ENCODE measurements at places on chromosomes 4 and X. TPM values are rescaled to one million over a fixed set of nuclear protein-coding genes. Genes with fewer than 3 reads are reported as not detected.

Gene VEGFD
- not detected for total RNA-seq

Gene RRH
- total RNA-seq: not detected

GRCh38 chr4:13615161-13615560, 12.4 kb downstream of the BOD1L1 start:
- peaks cover 41% of the 10 kb centered on the region for H3K36me3 ChIP-seq
- H3K27ac ChIP-seq: no peak overlapping the region
- peaks cover 15% of the 10 kb centered on the region for H3K4me1 ChIP-seq
- H3K4me3 ChIP-seq: no peak overlapping the region
- no peaks in the 10 kb centered on the region for H3K27me3 ChIP-seq
- no peak for DNase-seq

GRCh38 chrX:43882294-43882681, at the start of gene MAOB:
MAOB (minus strand) TSS chrX:43882450; CDS start chrX:43882299, 151 bp downstream.
- no peak within 1 kb of the TSS for H3K27ac ChIP-seq
- peak; percentile 42 for DNase-seq
- H3K4me3 ChIP-seq: peak within 1 kb of the TSS; percentile 59
- no peaks in the 10 kb centered on the region for H3K36me3 ChIP-seq
- peaks cover 28% of the 10 kb centered on the region for H3K27me3 ChIP-seq

- peaks cover 12% of the 10 kb centered on the region for H3K4me1 ChIP-seq
- no peak overlapping the region for H3K4me3 ChIP-seq
- H3K27me3 ChIP-seq: no peaks in the 10 kb centered on the region
- no peaks in the 10 kb centered on the region for H3K36me3 ChIP-seq
- DNase-seq: no peak
Observed at GRCh38 chr4:168699224-168699878, 202.5 kb downstream of the PALLD start.

- no peaks in the 10 kb centered on the region for H3K4me1 ChIP-seq
- DNase-seq: no peak
- H3K27me3 ChIP-seq: no peaks in the 10 kb centered on the region
- H3K36me3 ChIP-seq: no peaks in the 10 kb centered on the region
Observed at GRCh38 chr4:2287594-2287915, 25.6 kb upstream of the MXD4 start.

Data from WTC11 (cell line).